Myocyte (in vitro differentiated cells): ENCODE measurements at places on chromosomes 7 and 10. TPM values are rescaled to one million over a fixed set of nuclear protein-coding genes. Genes with fewer than 3 reads are reported as not detected.

PIK3CG gene
- total RNA-seq = not detected in 2 replicates

PBLD gene
- 9.2 and 10.5 TPM in 2 replicates for total RNA-seq

VIM gene
- 1,826 and 1,896 TPM in 2 replicates for total RNA-seq

RAPGEF5 gene
- 0.24 and 0.94 TPM in 2 replicates for total RNA-seq

TMEM229A gene
- not detected in 2 replicates for total RNA-seq

IFIT1B gene
- not detected in 2 replicates for total RNA-seq

MEPCE gene
- total RNA-seq = 38.1 and 41.3 TPM in 2 replicates

CAV2 gene
- 89.0 and 131 TPM in 2 replicates for total RNA-seq

DNA sequence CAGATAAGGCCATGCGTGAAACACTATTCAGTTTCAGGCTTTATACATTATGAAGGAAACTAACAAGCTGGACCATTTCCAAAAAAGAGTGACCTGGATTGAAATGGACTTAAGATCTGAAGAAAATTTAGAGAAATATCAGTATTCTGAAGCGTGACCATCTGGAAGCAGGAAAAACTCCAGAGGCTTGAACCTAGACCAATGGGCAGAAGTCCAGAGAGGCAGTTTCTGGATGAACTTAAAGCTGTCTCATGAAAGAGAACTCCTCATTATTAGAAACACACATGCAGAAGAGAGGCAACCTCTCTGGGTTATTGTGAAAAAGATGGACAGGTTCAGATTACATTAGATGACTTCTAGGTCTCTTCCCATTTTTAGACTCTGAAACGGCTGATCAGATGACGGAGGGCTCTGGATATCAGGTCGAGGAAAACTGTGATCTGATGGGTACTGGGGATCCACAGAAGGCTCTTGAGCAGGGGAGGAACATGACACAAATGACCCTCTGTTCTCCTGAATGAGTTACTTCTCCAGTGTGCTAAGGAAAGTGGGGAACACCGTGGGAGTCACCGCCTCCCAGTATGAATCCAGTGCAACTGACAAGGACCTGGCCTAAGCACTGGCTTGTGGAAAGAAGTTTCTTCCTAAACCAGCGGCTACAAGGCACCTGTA lies 116.5 kb downstream of the SPDYE5 start:
- DNase-seq = no peak

DNA sequence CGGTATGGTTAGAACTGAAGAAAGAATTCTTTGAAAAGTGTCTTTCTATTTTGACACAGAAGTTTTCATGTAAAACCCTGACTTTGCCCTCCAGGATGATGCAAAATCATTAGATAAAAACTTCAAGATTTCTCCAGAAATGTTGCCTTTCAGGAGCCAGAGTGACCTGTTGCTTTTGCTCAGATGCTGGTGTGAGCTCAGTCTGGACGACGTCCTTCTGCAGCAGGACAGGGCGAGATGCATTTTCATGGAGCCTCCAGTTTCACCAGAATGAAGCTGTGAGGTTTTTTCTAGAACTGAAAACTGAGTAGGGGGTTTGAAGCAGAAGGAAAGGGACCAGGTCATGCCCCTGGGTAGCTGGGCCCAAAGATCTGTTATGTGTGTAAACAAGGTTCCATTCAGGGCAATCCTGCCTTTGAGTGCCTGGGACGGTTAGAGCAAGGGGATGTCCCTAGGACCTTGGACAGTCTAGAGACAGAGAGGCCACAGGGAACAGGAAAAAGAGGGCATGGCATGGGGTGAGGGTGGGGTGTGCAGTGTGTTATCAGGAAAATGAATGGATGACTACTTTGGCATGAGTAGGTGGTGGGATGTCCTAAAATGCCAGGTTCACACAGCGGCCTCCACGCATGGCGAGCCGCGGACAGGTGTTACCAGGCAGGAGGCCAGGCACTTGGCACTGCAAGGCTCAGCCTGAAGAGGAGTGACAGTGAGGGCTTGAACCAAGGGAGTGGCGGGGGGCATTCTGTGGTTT lies 356.3 kb downstream of the CXCL12 start:
- no peak for DNase-seq

DNA sequence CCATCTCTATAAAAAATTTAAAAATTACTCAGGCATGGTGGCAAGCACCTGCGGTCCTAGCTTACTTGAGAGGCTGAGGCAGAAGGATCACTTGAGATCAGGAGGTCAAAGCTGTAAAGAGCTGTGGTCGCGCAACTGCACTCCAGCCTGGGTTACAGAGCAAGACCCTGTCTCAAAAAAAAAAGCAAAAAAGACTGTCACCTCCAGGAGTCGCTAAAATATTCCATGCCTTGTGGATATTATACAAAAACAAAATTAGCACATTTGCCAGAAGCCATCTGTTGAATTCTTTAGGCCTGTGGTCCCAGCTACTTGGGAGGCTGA lies 87.0 kb upstream of the SDK1 start:
- DNase-seq = no peak

DNA sequence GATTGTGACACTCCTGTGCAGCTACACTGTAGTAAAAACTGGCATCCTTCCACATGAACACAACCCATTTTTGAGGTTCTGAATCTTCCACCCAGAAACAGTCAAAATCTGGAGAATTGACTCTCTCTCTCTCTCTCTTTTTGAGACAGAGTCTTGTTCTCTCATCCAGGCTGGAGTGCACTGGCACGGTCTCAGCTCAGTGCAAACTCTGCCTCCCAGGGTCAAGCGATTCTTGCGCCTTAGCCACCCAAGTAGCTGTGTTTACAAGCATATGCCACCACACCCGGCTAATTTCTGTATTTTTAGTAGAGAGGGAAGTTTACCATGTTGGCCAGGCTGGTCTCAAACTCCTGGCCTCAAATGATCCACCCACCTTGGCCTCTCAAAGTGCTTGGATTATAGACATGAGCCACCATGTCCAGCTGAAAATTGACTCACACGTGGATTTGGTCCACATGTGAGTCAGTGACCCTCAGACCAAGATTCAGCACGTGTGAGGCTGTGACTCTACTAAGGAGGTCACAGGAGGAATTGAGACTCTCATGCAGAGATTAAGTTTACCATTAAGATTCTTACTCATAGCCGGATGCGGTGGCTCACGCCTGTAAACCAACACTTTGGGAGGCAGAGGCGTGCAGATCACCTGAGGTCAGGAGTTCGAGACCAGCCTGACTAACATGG lies 12.1 kb upstream of the ZNF107 start:
- no peak for DNase-seq

DNA sequence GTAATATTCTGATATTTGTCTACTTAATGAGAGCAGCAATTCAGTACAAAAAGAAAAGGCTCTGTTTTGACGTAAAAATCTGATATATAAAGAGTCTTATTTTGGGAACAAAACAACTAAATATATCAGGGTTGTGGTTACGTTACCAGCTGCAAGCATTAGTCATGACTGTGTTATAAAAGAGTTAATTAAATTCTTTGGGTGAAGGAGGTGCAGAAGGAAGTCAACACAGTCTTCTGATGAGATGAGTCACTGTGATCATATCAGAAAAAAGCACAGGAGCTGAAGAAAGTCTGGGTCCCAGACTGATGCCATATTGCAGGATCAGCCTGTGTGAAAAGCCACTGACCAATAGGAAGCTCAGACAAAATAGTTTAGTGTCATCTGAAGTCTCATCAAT lies 234.3 kb upstream of the TEX47 start:
- peak; percentile 53 for DNase-seq

GRCh38 chr10:45155784-45156183 lies 155.1 kb downstream of the ZNF22 start:
- no peak for DNase-seq

DNA sequence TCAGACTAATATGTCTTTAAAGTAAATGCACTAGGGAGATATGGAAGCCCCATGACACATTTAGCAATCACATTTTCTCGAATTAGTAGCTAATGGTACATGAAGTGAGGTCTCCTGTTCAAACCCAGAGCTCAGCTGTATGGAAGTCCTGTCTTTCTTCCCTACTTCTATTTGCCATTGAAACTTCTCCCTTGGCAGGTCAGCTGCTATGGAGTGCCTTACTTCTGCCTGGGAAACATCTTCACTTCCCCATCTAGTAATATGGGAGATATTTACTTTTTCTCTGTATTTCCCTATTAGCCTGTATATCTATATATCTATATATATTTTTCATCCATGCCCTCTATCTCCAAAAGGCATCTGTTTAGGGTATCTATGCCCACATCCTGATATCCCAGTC lies 225.3 kb upstream of the INHBA start:
- DNase-seq = no peak

- no peak for DNase-seq
Observed at GRCh38 chr10:128152741-128153580, 26.7 kb upstream of the MKI67 start.

- DNase-seq = peak; percentile 73
Observed at GRCh38 chr10:125012851-125013528, 71.1 kb downstream of the ZRANB1 start.

DNA sequence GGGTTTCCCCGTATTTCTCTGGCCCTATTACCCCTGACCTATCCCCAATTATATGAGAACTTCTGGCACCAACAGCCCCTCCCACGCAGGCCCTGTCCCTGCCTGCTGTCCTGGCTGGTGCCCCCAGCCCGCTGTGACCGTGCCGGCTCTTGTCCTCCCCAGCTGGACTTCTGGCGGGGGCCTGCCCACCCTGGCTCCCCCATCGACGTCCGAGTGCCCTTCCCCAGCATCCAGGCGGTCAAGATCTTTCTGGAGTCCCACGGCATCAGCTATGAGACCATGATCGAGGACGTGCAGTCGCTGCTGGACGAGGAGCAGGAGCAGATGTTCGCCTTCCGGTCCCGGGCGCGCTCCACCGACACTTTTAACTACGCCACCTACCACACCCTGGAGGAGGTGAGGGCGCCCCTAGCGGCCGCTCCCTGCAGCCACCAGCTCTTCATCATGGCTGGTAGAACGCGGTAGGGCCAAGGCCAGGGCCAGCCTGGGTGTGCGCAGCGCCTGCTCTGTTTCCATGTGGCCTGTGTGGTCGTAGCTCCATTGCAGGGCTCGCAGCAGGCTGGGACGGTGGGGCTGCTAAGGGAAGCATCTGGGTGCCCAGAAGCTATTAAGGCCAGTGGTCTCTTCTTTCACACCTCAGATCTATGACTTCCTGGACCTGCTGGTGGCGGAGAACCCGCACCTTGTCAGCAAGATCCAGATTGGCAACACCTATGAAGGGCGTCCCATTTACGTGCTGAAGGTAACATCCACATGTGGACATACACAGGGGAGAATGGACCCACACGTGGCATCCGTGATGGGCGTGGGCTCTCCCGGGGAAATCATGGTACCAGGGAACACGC lies 1.4 kb downstream of the CPA1 start:
- no peak for DNase-seq

DNA sequence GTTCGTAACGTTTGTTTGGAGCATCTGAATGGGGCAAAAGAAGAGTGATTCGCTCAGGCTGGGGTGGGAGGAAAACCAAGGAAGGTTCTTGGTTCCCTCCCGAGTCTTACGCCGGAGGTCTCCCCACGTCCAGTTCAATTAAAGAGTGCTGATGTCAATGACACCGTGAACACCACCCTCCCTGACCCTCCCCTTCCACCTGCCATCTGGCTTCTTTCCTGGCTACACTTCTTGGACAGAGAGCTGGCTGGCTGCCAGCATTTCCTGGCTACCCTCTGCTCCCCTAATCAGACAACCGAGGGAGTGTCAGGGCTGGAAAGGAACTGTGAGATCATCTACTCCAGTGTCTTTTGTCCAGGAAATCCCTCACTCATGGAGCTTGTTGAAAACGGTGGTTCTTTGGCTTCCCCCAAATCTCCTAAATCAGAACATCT lies 24.1 kb upstream of the FFAR4 start:
- peak; percentile 81 for DNase-seq
